NCI-H226 (cell line): ENCODE measurements at places on chromosomes 1 and 21.
A peak's percentile ranks its signal among the peaks of the same experiment; 100 is the strongest.

DNA sequence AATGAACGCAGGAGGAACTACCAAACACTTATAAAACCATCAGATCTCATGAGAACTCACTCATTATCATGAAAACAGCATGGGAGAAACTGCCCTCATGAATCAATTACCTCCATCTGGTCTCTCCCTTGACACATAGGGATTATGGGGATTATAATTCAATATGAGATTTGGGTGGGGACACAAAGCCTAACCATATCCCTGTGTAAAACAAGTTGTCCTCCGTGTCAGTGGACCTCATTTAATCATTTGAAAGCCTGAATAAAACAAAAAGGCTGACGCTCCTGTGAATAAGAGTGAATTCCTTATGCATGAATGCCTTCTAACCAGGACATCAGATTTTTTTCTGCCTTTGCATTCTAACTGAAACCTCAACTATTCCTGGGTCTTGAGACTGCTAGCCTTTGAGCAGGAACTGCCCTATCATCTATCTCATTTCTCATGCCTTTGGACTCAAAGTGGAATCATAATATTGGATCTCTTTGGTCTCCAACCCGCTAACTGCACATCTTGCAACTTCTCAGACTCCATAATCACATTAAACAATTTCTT is 648.8 kb downstream of the ADGRL2 start:
- DNase-seq = peak; percentile 9

DNA sequence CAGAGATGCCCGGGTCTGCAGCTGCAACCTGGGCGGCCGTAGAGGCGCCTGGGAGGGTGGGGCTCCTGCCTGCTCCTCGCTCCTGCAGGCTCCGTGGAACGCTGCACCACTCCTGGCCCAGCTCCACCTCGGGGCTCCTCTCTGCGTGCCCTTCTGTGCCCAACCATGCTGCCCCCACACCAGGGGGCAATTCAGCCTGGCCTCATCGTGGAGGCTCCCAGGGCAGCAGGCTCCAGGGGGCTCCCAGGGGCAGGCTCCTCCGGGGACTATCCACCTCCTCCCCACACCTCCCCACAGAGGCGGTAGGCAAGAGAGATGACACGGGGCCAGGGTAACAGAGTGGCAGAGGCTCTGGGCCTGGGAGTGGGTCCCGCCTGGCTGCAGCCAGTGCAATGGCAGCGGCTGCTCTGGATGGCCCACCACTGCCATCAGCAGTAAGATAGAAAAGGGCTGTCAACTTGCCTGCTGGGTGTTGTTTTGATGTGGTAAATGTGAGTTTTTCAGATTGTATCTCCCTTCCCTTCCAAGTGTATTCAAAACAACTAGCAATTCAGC is 22.4 kb upstream of the LRRC8C start:
- DNase-seq = no peak

DNA sequence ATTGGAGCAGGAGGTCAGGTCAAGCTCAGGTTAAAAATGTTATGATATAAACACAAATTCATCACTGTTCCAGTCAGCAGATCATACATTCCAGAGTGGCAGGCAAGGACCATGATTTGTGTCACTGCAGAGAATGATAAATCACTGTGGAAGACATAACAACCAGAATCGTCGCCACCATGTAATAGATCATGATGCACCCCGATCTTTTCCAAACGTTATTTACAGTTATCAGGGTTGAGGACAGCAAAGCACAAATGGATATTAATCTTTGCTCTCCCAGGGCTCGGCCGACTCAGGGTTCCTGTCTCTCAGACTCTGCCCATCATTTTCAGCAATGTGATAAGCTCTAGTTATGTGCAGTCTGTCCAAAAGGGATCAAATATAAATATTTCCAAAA is 122.7 kb downstream of the ZBTB18 start:
- peak; percentile 48 for DNase-seq

DNA sequence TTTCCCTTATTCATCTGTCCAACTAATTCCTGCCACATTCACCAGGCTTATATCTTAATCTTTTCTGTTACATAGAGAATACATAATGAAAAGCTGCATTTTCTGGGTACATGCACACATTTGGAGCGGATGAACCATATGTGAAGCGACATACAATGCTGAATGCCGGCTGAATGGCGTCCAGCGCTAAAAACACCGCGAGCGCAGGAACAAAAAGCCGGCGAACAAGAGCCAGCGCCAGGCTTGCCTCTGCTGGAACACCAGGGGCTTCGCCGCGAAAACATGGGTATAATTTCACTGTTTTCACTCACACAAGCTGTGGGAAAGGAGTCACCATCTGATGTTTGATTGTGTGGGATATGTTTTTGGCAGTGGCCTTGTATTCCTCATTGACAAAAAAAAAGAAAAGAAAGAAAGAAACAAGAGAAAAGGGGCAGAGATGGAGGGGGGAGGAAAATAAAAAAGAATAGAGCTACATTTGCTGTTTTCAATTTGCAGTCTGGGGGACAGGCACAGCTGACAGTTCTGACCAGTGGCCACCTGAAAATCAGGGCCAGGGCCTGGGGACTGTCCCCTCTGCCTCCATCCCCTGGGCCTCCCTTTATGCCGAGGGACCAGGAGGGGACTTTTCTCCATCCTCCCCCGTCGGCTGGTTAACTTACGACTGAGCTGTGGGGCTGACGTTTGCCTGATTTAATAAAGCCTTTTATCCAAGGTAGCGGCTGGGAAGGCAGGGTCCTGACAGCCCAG is 70.2 kb upstream of the OLIG2 start:
- no peak for DNase-seq

DNA sequence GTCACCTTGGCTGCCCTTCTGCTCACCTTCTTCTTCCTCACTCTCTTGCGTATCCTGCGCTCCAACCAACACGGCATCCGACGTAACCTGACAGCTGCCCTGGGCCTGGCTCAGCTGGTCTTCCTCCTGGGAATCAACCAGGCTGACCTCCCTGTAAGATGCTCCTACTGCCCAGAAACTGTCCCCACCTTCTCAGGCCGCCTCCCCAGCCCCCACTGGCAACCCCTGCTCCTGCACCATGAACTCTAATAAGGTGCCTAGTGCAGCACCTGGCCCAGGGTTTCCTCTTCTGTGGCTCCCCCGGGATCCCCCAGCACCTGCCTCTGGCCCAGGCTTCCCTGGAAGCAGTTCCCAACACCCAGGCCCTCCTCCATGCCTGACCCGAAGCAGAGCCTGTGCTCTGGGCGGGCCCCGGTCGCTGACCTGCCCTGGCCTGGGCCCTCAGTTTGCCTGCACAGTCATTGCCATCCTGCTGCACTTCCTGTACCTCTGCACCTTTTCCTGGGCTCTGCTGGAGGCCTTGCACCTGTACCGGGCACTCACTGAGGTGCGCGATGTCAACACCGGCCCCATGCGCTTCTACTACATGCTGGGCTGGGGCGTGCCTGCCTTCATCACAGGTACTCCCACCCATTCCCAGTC is 12.8 kb downstream of the PSRC1 start:
- no peak for DNase-seq

- no peak for DNase-seq
Measured at GRCh38 chr1:246420300-246420699, 86.8 kb downstream of the SMYD3 start.

DNA sequence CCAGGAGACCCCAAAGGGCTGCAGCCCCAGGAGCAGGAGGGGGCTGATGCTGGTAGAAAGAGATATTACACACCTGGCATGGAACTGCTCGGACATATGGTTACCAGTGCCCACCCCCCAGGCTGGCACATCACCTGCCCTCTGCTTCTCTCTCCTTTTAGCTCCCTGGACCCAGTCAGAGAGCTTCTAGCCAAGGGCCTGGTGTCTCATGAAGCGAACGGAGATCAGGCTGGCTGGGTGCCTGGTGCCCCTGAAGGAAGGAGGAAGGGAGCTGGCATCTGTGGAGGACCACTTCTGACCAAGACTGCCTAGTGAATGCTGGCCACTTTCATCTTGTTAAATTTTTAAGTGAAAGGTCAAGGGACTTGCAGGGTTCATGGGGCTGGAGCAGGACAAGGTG is 53.1 kb downstream of the FOXO6 start:
- no peak for DNase-seq

DNA sequence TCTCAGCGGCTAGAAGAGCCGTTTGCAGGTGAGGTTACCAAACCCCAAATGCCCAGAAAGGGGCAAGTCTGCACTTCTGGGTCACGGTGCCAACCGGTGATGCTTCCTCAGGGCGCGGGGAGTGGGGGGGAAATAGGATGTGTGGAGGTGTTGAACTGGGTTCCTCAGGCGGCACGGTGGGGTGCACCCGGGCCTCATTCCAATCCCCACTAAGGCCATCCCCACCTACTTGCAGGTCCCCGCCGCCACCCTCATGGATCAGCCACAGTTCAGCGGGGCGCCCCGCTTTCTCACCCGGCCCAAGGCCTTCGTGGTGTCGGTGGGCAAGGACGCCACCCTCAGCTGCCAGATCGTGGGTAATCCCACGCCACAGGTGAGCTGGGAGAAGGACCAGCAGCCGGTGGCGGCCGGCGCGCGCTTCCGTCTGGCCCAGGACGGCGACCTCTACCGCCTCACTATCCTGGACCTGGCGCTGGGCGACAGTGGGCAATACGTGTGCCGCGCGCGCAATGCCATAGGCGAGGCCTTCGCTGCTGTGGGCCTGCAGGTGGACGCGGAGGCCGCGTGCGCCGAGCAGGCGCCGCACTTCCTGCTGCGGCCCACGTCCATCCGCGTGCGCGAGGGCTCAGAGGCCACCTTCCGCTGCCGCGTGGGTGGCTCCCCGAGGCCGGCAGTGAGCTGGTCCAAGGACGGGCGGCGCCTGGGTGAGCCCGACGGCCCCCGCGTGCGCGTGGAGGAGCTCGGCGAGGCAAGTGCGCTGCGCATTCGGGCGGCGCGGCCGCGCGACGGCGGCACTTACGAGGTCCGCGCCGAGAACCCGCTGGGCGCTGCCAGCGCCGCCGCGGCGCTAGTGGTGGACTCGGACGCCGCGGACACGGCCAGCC is 3.9 kb downstream of the OBSCN start:
- DNase-seq = no peak

DNA sequence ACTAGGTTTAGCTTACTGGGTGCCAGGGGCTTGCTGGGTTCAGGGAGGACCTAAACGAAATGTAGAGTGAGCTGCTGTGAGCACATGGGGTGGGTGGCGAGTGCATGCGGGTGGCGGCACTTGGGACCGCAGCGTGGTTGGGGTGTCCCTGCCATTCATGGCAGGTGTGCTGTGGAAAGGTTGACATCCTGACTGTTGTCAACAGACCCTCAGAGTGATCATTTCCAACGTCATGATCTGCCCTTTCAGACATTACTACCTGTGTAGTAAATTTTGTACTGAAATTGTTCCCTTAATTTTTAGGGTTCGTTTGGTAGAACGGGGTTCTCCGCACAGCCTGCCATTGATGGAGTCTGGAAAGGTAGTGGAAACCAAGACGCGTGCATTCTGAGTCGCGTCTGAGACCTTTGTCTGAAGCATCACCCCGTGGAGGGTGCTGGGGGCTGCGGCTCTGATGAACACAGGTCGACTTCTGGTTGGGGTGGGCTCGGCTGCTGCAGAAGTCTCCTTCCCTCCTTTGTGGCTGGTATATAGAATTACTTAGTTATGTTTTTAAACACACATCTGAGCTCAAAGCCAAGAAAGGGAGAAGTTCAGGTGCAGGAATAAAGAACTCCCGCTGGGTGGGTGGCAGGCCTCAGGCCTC is 43.3 kb downstream of the S100B start:
- DNase-seq = no peak

- no peak for DNase-seq
Measured at GRCh38 chr1:117113199-117113598, 8.3 kb downstream of the TRIM45 start.
